ENCODE measurements at places on chromosomes 2 and 18.
A peak's percentile ranks its signal among the peaks of the same experiment; 100 is the strongest.

GRCh38 chr2:196555726-196556125 lies 83.8 kb upstream of the CCDC150 start:
- DNase-seq: no peak

DNA sequence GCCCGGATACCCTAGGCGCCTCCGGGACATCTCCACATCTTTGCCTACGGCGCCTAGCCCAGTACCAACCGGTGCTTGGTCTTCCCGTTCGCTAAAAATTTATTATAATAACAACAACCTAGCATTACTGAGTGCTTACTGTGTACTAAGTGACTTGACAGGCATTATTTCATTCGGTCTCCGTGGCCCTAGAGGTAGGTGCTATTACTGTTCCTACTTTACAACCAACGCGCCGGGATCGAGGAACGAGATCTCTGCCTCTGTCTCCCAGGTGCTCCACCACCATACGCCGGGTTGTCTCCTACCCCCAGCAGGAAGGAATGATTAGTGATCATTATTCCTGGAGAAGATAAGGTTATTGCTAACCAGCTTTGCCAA lies 657 bp upstream of the BIN1 start:
- no peak for DNase-seq

DNA sequence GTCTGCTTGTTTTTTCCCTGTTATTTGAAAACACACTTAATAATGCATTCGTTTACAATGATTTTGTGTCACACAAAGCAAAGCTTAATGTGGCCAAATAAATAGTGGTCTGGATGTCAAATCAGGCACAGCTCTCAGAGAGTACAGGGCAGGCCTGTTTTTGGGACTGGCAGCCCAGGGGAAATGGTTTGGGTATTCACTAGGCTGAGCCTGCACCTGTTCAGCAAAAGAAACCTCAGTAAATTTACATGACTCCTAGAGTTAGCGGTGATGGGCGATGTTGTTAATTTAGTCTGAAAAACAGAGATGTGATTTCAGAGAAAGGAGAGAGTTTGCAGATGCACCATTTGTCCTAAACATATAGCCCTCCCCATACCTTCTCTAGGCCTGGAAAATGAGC lies 197.1 kb downstream of the ALK start:
- DNase-seq: no peak

GRCh38 chr2:12928775-12929401 lies 212.2 kb downstream of the TRIB2 start:
- DNase-seq: no peak

DNA sequence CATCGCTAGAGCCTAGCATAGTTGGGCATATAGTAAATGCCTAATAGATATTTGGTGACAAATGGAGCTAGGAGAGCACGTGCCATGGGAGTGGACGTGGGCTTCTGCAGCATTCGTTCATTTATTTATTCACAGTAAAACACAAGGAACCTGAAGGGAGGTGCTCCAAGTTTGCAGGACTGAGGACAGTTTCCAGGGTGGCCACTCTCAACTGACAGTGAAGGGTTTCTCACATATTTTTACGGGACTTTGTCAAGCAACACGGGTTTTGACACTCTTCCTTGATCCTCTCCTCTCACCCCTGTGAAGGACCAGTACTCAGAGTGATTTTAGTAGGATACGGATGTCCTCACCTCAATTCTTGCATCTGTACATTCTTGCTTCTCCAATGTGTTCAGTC lies 135.0 kb upstream of the TTC39C start:
- DNase-seq: no peak

DNA sequence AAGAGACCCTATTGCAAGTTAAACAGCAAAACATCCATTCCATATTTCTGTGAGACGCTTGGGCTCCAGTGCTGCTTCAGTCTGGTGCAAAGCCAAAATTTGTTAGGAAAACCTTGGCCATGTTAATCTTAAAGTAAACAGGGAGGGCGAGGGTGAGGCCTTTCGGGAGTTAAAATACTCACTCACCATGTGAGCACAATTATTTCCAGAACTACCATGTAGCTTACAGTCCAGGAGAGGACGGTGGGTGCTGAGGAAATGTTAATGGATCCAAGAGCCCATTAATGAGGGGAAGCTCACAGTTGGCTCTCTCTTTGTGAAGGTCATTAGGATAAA lies 286.4 kb downstream of the SLC8A1 start:
- DNase-seq: no peak

GRCh38 chr2:68519236-68519635 lies 51.9 kb downstream of the APLF start:
- no peak for DNase-seq

DNA sequence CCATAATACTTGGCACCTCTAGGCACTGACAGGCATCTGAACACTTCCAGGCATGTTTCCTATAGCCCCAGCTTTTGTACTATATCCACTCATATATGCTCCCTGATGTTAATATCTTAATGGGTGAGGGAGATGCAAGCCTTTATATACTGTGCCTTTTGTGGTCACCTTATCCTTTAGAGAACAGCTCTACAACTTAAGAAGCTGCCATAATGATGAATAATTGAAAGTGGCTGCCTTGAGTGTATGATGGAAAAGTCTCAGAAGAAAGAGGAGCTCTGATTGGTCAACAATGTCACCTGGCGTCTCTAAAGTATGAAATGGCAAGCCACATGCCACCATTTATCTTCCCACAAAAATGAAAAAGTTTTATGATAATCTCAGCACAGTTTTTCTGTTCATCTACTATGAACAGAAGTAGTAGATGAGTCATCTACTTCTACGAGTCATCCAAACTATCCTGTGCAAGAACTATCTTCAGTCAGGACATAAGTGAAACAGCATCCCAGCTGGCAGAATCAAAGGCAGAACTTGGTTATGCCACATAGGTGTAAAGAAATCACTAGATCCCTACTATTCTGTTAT lies 997.9 kb upstream of the CELF4 start:
- no peak for DNase-seq

GRCh38 chr18:24080861-24081260 lies 58.0 kb upstream of the CABYR start:
- DNase-seq: no peak

DNA sequence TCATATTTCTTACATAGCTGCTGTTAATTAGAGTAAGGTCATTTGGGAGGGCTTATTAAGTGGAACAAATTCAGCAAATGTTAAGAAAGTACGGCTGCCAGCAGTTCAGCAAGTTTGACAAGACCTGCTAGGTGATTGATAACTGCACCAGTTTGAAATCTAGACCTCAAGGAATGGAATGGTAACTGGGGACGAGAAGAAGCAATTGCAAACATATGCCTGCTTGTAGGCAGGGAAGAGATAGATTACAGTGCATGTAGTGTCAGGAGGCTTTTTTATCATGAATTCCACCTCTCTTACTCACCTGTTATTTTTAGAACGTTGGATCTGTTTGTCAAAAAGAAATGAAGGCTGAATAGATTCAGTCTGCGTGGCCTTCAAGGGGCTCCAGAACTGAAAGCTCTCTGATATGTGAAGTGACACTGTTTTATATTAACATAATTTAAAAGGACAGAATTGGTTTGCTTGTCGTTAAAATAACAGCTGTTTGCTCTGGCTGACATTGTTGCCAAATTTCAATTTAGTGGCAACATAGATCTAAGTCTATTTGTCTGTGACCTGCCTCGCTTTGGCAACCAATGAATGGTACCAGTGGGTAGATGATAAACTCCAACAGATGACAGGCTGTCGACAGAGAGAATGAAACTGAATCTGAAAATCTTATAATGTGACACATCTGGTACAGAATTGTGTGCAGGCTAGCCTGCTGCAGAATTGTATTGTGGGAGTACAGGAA lies 199.3 kb downstream of the ZNF407 start:
- peak; percentile 67 for DNase-seq

GRCh38 chr2:173496746-173497145 lies 142.1 kb downstream of the CDCA7 start:
- peak; percentile 60 for DNase-seq

DNA sequence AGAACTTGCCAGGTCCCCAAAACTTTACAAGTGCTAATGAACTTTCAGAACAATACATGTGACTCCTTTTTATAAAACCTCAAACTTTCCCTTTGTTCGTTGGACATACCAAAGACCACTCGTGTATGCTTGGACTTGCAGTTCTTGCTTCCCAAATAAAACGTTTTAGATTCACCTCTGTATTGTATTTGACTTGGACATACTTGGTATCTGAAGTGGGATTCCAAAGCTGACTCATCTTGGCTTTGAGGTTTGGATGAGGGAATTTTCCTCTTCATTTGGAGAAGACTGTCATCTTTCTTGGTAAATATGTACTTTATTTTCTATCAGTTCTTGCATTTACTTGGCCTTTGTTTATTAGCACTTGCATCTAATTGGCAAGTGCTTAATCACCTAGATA lies 8.0 kb upstream of the CYB5A start:
- DNase-seq: peak; percentile 29

DNA sequence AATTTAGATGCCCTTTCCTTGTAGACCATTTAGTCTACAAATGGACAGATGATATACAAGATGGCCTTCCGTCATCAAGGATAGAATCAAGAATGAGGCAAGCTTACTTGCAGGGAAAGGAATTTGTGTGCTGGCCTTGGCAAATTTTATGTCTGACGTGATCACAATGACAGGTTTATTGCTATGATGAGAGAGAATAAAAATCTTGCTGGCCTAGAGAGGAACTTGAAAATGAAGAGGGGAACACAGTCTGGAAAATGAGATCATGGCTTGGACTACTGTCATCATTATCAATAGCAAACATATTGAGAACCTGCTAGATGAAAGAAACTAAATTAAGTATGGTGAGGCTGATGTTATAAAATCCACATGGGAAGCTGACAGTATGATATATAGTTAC lies 66.0 kb downstream of the CSRNP3 start:
- no peak for DNase-seq

DNA sequence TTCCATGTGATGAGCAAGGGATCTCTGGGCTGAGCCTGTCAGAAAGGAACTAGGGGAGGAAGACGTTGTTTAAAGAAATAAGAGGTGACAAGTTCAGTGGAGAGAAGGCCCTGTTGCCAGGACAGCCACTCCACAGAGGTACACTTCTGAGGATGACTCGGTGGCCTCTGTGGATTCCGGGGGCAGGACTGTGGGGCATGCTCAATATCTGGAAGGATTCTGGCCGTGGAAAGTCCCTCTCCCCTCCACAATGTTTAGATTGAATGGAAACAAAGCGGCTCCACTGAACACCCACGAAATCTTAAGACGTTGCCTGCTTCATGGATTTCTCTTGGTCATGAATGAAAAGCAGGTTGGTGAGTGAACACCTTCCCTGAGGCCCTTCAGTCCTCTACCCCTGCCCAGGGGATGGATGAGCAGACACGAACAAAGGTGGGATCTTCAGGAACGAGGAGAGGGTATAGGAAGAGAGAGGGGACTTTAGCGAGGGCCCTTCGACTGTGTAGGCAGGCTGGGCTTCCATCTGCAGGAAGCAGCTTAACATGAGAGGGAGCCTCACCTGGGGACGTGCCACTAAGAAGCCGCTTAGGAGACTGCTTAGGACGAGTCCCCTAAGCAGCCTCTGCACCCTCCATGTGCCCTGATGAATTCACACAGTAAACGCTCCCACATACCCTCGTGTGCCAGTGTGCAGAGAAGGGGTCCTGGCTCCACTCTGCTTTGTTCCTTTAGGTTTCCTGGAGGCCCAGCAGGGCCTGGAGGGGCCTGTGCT lies 1.9 kb downstream of the NTSR2 start:
- no peak for DNase-seq

GRCh38 chr18:48446582-48447225 lies 37.5 kb upstream of the ZBTB7C start:
- DNase-seq: peak; percentile 64

- DNase-seq: no peak
Measured at GRCh38 chr2:60629801-60630385, 76.4 kb upstream of the BCL11A start.

DNA sequence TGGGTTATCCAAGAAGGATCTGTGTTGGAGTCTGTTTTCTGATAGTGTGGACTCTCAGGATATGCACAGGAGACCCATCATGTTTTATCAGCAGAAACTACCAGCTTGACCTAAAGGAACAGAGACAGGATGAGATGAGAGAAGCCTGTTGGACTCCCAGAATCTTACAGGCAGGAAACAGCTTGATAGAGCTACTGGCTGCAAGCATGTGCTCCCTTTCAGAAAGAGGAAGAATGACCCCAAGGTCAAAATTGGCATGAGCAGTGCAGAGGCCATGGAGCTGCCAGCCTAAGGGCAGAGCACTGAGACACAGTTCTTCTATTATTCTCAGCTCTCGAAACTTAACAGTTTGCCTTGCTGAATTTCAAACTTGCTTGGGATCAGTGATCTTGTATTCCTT lies 135.2 kb upstream of the NFATC1 start:
- DNase-seq: no peak

- DNase-seq: no peak
Measured at GRCh38 chr2:14123436-14124103, 508.9 kb upstream of the LRATD1 start.

- DNase-seq: no peak
Measured at GRCh38 chr18:39802648-39803229, 2152.3 kb upstream of the PIK3C3 start.

DNA sequence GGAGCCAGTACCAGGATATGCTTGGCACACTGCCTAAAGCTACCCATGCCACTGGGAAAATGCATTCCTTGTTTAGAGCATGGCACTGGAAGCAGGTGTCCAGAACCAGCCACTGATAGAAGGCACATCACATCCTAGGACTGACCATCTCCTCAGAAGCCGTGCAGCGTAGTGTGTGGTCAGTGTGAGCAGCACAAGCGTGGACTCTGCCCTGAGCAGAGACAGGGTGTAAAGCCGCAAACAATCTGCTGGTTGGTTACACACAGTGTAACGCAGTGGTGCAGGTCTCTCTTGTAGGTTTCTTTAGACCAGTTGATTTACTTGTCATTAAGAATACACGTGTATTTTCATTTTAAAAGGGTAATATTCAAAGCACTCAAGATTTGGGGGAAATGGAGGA lies 377.8 kb upstream of the HS6ST1 start:
- no peak for DNase-seq

DNA sequence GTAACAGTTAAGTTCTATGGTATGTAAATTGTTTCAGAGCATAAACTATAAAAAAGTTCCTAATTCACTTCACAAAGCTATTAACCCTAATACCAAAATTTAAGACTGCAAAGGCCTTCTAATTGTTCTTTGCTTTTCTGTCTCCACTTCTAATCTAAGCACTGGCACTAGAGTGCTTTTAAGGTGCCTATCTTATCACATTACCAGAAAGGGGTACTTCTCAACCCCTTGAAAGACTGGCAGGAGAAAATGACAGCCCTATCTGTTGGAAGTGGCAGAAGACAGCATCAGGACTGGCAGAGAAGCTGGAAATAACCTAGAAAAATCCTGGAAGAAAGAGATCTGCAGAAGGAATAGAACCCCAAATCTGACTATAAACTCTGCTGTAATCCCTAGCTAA lies 10.3 kb downstream of the CNRIP1 start:
- DNase-seq: no peak

- no peak for DNase-seq
Measured at GRCh38 chr2:73914667-73915066, 12.0 kb upstream of the DGUOK start.

Measured in HCEC 1CT (cell line).